ENCODE measurements at places on chromosomes 7 and 10.
A peak's percentile ranks its signal among the peaks of the same experiment; 100 is the strongest.

- no peak for DNase-seq
Measured at GRCh38 chr7:22278660-22279059, 78.3 kb downstream of the RAPGEF5 start.

DNA sequence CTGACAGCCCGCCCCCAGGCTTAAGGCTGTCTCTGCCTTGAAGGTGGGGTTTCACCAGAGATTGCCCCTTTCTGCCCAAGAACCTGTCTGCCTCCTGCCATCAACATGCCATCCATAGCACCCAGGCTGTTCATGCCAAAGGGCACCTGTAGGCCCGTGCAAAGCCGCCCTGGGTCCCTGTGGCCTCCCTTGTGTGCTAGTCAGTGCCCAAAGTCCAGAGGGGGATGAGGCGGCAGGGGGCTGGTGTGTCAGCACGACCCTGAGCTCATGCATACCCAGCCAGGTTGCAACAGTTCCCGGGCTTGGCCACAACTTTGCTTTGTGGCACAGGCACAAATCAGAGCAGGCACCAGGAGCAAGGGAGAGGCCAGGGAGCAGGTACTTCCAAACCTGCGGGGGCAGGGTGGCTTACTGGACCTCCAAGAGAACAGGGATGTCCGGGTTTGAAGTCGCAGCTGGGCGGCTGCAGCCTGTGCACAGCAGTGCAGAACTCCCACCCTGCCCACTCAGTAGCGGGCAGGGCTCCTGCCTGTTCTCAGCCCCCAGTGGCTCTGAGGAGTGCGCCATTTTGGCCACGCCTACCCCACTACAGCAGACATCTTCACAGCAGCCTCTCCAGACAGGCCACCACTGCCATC is 671.1 kb upstream of the GRM3 start:
- no peak for DNase-seq

DNA sequence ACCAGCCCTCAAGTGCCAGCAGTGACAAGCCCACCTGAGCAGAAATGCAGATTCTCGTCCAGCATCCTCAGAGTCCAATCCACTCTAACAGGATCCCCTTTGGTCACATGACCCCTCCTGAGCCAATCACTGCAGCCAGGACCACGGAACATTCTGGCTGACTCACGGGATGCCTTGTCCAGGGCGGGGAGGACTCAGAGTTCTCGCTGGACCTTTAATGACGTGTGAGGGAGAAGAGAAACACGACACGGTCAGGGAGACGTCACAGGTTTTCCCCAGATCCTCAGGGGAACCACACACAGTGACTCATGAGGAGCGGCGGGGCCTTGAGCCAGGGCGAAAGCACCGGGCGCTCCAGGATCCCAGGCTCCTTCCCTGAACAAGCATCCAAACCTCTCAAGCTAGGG is 155.7 kb downstream of the PTPRN2 start:
- no peak for DNase-seq

DNA sequence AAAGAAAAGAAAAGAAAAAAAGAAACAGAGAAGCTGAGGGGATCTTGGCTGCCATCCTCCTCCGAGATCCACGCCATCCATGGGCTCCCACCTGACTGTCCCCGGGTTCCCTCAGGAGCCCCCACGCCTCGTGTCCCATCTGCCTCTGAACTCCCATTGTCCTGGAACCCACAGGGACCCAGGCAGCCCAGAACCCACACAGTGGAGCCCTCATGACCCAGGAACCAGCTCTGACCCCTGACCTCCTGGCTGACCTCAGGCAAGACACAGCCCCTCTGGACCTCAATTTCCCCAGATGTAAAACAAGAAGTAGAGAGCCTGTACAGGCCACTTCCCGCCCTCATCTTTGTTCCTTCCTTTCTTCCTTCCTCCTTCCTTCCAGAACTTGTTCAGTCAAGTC is 40.4 kb downstream of the RASGEF1A start:
- no peak for DNase-seq

DNA sequence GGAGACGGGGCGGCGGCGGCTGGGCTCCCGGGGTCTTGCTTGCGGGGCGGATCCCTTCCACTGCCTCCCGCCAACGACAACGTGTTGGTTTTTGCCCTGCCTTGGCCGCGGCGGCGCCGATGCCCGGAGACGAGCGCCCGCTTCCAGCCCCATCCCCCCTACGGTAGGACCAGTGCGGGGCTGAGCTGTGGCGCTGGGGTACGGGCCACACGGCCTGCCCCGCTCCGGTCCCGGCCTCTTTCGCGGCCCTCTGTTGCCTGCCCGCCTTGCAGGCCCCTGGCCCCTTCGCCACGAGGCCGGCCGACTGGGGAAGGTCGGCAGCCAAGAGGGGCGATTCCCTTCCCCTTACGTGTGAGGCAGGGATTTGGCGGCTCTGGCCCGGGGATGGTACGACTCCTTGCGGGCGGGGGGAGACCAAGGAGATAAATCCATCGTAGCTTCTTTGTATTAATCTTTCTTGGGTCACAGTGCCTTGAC is 488 bp downstream of the EIF4H start:
- DNase-seq = peak; percentile 42

GRCh38 chr10:104122225-104123107 is 495 bp downstream of the SFR1 start:
- no peak for DNase-seq

- no peak for DNase-seq
Measured at GRCh38 chr7:119578116-119578515, 694.9 kb upstream of the KCND2 start.

DNA sequence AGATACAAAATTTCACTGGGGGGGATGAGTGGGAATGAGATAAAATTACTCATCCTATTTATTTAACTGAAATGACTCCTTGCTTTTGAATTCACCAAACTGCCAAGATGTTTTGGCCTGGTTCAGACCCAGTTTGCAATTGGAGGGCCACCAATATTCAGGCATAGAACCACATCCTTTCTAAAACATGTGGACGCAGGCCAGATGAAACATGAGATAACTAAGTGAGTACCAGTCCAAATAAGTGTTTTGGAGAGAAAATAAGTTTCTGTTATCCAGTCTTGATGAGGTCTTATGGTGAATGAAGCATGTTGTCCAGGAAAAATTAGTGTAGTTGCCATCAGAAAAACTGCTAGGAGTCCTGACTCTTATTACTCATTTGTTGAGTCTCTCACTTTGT is 36.3 kb upstream of the PDK4 start:
- no peak for DNase-seq

GRCh38 chr7:117152213-117153007 is 170.4 kb downstream of the WNT2 start:
- DNase-seq = no peak

- DNase-seq = no peak
Measured at GRCh38 chr10:49170632-49171325, 17.4 kb downstream of the TMEM273 start.

DNA sequence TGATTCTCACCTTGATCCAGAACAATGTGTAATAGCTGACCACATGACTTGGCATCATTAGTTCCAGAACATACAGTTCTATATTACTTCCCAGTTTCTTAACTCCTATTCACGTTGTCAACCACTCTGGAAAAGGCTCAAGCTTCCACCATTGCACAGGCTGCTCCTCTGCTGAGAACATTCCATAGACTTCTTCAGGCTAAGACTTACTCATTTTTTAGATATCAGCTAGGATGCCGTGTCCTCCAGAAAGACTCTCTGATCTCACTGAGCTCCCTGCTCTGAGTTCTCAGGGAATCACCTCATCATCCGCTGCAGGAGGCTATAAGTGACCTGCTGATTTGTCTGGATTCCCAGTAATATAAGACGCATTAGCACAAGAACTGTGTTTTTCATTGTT is 73.1 kb downstream of the HTR7 start:
- DNase-seq = no peak

GRCh38 chr10:30816820-30817171 is 187.2 kb upstream of the LYZL2 start:
- DNase-seq = no peak

GRCh38 chr10:88270061-88270808 is 312.9 kb downstream of the RNLS start:
- no peak for DNase-seq

GRCh38 chr10:89954787-89955566 is 253.6 kb downstream of the KIF20B start:
- no peak for DNase-seq

DNA sequence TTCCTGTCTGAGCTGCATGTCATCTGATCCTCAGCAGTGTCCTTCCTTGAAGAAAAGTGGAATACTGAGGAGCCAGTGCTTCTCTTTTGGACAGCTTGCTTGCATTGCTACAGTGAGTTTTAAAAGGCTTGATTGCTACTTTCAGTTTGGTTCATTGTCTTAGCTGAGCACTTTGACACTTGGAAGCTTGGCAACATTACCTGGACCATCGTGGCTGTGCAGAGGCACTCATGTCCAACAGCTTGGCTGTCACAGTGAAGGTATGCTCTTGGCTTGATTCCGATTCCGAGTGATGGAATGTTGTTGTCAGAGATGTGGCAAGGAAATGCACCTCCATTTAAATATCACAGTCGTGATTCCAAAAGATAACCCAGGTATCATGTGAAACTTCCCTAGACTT is 102.4 kb downstream of the FAS start:
- DNase-seq = no peak

GRCh38 chr7:80637911-80638765 is at the start of gene CD36:
Gene CD36, plus strand, starts transcription at chr7:80638642. Its CDS starts 8,099 bp downstream, at chr7:80646741.
- no peak for DNase-seq

DNA sequence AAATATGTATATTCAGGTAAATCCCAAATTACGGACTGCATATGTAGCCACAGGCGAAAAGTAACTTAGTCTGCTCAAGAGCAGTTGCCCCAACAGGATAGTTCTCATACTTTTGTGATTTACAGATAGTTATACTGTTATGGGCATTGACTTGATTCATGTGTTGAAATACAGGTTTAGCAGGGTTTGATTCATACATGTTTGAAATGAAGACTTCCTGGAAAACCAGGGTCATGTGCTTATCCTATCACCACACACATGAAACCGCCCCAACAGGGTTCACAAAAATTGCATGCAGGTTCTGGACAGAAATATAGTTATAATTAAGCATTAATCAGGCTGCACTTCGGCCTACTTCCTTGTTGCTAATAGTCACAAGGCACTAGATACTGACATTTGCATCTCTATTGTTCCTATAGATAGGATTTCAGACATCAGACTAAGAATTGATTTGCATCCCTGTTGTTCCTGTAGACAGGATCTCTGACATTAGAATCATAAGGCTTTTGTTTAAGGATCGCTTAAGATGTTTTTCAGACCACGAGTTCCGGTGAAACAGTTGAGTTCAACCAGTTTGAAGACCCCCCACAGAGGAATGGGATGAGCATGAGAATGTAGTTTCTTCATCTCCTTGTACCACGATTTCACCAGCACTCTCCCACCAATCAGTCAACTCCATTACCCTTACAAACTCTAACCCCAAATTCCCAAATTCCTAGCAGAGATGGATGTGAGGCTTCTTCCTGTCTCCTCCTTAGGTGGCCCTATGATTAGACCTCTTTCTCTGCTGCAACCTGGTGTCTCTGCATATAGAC is 2.0 kb upstream of the ZNF398 start:
- no peak for DNase-seq

DNA sequence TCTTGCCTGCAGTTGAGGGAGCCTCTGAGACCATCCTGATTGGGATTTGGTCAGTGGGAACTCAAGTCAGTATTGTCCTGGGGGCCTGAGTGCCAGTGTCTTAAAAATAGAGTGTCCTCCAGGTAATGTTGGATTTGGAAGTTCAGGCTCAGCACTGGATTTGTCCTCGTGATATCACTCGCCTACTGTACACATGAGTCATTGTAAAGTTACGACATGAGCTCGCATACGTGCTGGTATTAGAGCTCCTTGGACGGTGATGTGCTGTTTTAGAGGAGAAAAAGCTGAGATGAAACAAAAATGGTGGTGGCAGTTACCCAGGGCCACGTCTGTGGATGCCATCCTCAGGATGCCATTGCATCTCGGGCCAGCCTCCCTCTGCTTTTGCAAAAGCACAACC is 78.2 kb downstream of the MGMT start:
- no peak for DNase-seq

- no peak for DNase-seq
Measured at GRCh38 chr7:42144604-42145003, 92.4 kb downstream of the GLI3 start.

- DNase-seq = no peak
Measured at GRCh38 chr7:71484380-71484779, 352.4 kb downstream of the GALNT17 start.

- no peak for DNase-seq
Measured at GRCh38 chr7:157429680-157430224, 92.9 kb downstream of the DNAJB6 start.

- DNase-seq = peak; percentile 22
Measured at GRCh38 chr10:124153023-124153826, 59.8 kb upstream of the CHST15 start.

Measured in stimulated activated CD4-positive, alpha-beta T cell treated with anti-CD3 and anti-CD28 coated beads, Interleukin-4, amount 100 ng/mL, for 1 hour (primary cell).